ENCODE measurements at places on chromosomes 12 and 14.

- no peak for DNase-seq
Measured at GRCh38 chr12:34401659-34402227, 379.4 kb downstream of the ALG10 start.

- no peak for DNase-seq
Measured at GRCh38 chr12:24038211-24038997, 88.9 kb upstream of the SOX5 start.

GRCh38 chr14:102321456-102322422 lies 2.2 kb downstream of the ZNF839 start:
- no peak for DNase-seq

GRCh38 chr12:13570005-13570694 lies 373.6 kb downstream of the EMP1 start:
- DNase-seq: no peak

DNA sequence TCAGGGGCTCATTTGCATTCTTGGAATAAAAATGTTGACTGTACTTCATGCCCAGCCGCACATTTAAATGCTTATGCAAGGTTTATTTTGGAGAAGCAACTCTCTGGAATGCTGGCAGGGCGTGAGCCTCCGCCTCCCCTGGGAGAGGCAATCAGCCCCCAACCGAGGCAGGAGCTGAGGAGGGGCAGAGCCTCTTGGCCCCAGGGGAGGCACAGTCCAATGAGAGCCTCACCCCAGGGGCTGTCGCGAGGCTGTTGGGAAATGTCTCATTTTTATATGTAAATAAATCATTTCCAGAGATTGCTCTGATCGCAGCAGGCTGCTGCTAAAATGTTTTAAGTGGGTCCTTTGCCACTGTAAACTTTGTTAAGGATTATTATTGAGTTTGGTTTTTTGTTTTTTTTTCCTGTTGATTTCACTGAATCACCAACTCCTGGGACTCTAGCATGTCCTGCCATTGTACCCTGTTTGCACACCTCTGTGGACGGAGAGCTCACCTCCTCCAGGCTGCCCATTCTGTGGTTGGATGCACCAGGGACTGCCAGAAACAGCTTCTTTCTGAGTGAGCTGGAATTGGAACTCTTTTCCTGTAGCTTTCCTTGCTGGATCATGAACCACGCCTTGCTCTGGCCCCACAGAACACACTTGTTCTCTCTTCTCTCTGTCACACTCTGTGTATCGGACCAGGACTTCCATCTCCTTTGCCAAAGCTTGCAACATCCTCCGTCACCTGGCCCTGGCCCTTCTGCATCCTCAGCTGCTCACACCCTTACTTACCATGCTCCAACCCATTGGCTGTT lies 46.9 kb upstream of the FAM181A start:
- peak; percentile 50 for DNase-seq

DNA sequence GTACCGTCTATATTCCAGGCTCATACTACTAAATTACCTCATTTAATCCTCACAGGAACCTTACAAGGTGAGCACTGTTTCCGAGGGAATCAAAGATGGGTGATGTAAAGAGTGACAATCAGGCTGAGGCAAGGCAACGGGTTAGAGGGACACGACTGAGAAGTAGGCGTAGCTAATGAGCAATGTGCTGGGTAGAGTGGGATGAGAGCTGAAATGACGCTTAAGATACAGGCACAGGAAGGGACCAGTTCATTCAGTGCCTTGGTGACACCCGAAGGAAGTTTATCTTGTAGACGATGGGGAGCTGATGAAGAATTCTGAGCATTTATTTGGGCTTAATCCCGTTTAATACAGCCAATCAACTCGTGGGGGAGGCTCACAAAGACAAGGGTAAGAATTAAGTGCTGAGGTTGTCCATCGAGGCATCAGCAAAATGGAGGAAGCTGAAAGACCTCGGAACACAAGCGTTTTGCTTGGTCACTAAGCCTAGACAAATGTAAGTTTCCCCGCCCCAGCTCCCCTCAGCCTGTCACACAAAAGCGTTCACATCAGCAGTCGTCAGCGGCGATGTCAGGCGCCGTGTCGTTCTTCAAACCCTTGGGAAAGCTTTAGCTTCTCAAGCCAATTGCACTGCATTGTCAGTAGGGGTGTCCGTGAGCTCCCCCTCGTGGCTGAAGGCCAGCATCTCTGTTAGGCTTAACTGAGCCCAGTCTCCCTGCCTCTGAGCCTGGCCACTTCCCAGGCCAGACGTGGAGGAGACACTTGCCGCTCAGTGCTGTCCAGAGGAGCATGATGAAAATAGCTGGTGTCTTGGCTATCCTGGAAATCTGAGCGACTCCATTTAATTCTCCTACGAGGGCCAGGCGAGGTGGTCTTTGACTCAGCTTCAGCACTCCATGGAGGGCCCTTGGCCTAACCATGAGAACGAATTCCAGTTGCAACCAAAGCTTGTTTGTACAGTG lies 288.5 kb upstream of the G2E3 start:
- peak; percentile 90 for DNase-seq

- DNase-seq: no peak
Measured at GRCh38 chr12:52082026-52082668, 2.6 kb downstream of the SMIM41 start.

Data from NCI-H1417 (cell line).